NK-92 treated with Interleukin-12 subunit alpha and Interleukin-12 subunit beta, amount 100 ng/mL, for 24 hours (cell line): ENCODE measurements at places on chromosomes 7 and 10.
A peak's percentile ranks its signal among the peaks of the same experiment; 100 is the strongest.

- DNase-seq, result no peak
Measured at GRCh38 chr10:35607475-35608327, 2.6 kb downstream of the GJD4 start.

GRCh38 chr10:129105266-129105665 lies 361.8 kb upstream of the MGMT start:
- DNase-seq, result no peak

DNA sequence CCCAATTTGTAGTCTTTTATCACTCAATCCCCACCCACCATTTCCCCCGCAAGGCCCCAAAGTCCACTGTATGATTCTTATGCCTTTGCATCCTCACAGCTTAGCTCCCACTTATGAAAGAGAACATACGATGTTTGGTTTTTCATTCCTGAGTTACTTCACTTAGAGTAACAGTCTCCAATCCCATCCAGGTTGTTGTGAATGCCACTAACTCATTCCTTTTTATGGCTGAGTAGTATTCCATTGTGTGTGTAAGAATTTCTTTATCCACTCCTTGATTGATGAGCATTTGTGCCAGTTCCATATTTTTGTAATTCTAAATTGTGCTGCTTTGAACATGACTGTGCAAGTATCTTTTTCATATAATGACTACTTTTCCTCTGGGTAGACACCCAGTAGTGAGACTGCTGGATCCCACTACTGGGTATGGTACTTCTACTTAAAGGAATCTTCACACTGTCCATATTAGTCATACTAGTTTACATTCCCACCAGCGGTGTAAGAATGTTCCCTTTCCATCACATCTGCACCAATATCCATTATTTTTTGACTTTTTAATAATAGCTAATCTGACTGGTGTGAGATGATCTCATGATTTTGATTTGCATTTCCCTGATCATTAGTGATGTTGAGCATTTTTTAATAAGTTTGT lies 152.6 kb downstream of the JMJD1C start:
- no peak for DNase-seq

GRCh38 chr10:49111320-49111698 lies 4.0 kb downstream of the VSTM4 start:
- no peak for DNase-seq

GRCh38 chr10:109972372-109973001 lies 35.3 kb upstream of the ADD3 start:
- no peak for DNase-seq

GRCh38 chr7:64687249-64687648 lies 21.3 kb downstream of the ZNF107 start:
- DNase-seq, result no peak

DNA sequence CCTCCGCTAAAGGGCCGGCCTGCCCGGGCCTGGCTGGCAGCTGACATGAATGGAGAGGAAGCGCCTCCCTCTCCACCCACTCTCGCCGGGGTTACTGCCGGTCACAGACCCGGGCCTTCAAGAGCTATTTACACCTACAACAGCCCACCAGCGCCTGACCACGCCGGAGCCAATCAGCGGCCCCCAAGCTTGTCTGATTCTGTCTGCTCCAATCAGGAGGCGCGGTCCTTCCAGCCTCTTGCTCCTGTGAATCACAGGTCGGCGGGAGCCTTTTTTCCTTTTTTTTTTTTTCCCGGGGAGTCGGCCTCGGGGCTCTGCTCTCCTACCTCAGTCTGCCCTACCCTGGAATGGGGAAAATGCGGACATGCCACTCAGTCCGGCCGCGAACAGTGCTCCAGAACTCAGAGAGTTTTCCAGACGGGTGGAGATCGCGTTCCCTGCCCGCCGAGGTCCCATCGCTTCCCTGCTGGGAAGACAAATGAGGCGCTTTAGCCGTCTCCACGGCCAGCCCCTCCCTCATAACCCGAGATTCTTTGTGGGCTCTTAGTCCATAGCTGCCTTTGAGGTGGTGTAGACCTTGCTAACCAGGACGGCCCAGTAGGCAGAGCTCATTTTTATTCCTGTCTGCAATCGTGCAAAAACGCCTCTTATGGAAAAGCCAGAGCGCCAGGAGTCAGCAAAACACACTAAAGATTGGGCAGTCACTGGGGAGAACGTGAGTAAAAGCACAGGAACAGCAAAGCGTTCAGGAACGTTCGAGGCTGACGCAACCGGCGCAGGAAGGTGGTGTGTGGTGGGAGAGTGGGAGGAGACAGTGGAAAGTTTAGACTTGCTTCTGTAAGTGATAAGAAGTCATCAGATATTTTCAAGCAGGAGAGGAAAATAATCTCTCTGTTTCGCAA lies 26.5 kb downstream of the SCD start:
- peak; percentile 93 for DNase-seq

- DNase-seq, result no peak
Measured at GRCh38 chr7:55484241-55484640, 88.1 kb downstream of the VOPP1 start.

DNA sequence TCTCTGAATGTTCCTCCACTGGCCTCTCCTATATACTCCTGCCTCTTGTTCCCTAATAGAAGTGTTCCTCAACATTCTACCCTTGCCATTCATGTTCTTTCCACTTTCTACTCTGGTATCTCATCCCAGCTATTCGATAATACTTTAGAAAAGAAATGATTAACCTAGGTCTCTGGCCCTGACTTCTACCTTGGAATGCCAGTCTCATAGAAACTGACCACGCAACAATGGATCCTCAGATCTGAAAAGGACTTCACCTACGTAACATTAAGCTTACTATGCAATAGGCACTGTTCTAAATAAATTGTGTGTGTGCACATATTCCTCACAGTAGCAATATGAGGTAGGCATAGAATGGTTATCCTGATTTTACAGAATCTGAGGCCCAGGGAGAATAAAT lies 234.5 kb downstream of the DNAJC1 start:
- no peak for DNase-seq

- no peak for DNase-seq
Measured at GRCh38 chr7:143354965-143355364, 7.5 kb downstream of the FAM131B start.

DNA sequence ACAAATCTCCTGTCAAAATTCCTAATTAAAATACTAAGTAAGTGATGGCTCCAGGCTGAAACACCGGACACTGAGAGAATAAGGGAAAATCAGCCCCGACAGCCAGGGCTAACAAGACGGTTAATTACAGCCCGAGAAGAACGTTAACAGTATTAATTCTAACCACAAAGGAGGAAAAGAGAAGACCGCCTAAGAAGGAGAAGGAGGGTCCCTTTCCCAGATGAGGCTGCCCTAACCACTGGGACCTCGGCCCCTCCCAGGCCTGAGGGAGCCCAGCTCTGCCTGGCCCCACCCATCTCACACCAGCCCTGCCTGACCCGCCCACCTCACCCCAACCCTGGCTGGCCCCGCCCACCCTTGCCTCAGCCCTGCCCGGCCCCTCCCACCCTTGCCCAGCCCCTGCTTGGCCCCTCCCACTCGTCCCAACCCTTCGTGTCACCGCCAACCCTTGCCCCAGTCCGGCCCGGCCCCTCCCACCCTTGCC lies 51.3 kb downstream of the PWWP2B start:
- peak; percentile 20 for DNase-seq

DNA sequence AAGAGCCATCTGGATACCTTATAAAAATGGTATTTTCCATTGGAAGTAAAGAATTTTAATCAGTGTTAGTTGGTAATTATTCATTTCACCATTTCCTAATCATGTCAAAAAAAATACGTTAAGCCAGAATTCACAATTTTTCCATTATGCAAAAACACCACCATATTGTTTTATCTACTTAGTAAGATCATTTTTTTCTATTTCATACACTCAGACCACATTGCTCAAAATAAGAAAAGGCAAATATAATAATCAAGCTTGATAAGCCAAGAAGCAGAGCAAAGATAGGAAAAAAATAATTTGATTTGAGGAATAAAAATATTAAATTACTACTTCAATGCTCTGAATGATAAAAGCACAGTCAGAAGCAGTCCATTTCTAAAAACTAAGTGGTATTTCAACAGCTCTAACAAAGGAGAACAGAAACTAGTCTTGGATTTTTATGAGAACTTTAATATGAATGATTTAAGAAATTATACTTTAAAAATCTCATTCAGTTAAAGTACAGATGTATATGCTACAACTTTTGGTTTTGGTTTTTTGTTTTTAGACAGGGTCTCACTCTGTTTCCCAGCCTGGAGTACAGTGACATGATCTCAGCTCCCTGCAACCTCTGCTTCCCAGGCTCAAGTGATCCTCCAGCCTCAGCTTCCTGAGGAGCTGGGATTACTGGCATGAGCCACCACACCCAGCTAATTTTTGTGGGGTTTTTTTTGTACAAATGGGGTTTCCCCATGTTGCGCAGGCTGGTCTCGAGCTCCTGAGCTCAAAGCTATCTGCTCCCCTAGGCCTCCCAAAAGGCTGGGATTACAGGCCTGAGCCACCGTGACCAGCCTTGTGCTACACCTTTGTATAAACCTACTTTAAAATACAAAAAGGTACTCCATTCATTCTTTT lies 46.6 kb downstream of the LRRN3 start:
- DNase-seq, result no peak

- DNase-seq, result no peak
Measured at GRCh38 chr7:95798401-95798930, 26.1 kb downstream of the DYNC1I1 start.

DNA sequence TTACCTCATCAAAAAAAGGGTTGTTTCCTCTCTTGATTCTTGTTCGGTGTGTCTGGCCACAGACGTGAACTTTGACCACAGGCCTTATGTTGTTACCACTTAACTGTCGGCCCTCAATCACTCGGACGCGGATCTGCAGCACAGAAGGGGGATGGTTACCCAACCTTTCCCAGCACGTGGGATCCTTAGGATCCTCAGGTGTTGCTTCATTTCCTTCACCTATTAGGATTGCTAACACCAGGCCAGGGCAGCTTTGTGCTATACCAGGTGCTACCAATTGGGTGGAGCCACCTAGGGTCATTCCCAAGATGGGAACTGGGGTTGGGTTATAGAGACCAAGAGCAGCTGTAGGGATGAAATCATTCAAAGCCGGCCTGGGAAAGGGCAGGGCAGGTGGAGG lies 73.4 kb downstream of the MYOF start:
- no peak for DNase-seq

GRCh38 chr7:88866265-88866863 lies 70.8 kb upstream of the TEX47 start:
- DNase-seq, result no peak

- no peak for DNase-seq
Measured at GRCh38 chr7:24949884-24950283, 30.1 kb downstream of the OSBPL3 start.

- no peak for DNase-seq
Measured at GRCh38 chr7:108000875-108001763, 1.8 kb downstream of the LAMB1 start.

GRCh38 chr10:23157691-23158369 lies 34.3 kb upstream of the PTF1A start:
- DNase-seq, result no peak

DNA sequence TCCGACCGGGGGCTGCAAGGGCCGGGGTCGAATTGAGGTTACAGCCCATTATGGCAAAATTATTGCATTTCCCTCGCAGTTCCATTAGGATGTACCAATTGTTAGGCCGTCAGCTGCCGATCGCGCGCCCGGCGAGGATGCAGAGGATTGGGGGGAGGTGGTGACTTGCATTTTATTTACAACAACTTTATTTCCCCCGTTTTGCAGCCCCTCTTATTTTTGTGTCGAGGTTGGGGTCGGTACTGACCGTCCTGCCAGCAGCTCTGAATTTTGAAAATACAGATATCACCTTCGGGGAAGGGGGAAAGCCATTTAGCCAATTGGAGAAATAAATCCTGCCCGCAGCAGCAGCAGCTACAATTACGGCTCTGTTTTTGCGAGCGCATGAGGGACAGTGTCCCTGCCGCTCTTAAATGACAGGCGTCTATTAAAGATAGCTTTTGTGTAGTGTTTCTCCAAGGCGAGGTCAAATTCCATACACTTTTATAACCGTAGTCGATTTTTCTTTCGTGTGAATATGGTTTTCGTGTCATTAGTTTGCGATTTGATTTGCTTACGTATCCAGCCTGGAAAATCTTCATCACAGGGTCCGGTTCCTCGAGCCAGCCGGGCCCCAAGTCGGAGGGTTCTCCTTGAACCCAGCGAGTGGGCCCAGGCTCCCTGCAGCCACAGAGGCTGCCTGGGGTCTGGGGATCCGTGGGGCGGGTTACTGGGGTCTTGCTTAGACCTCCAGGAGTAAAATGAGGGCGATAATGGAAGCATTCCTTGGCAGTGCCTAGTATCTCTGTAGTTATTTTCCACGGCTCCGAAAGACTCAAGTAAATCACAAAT lies 684 bp upstream of the HOXA5 start:
- DNase-seq, result no peak

DNA sequence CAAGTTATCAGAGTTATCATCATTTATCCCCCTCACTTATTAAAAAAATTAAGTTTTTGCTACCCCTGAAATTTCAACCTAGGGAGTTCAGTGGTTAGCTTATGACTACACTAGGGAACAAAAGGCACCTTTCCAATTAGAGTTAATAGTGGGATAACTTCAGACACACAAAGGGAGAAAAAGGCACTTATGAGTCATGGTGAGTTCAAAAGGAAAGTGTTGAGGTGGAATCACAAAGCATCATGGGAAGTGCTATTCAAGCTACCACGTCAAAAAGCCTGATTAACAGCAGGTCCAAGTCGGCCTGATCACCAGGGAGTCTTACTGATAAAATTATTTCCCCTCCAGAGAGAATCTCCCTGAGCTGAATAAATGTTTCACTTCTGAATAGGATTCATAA lies 165.7 kb downstream of the C7orf25 start:
- no peak for DNase-seq

- DNase-seq, result no peak
Measured at GRCh38 chr10:114427124-114427852, 23.0 kb upstream of the AFAP1L2 start.

DNA sequence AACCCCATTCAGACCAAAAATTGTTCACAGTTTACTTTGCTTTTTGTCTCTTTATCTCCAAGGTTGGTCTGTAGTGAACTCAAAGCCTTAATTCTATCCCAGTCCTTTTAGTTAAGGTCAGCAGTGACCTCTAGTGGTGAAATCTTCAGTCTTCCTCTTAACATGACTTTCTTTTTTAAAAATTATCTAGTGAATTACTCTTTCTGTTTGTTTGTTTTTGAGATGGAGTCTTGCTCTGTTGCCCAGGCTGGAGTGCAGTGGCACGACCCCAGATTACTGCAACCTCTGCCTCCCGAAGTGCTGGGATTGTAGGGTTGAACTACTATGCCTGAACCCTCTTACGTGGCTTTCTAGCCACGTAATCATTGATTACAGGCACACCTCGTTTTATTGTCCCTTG lies 25.0 kb downstream of the ZNF487 start:
- DNase-seq, result no peak

DNA sequence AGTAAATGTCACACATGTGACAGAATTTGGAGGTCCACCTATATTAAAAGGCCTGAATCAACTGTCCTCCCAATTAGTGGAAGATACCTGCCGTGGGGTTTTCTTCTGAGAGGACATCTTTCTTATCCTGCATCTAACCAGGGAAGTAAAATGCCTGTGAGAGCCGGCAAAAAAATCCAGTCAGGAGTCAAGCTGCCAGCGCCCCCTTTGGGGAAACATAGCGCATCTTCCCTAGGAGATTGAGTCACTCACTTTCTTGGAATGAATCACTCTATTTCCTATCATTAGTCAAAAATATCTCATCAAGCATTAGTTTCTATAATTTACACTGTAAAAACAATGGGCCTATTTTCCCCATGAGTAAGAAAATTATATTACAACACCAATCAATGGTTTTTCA lies 66.4 kb upstream of the ANK3 start:
- DNase-seq, result no peak

- DNase-seq, result no peak
Measured at GRCh38 chr10:96225119-96225518, 46.2 kb downstream of the BLNK start.
